ENCODE measurements at places on chromosomes 11 and 22.

GRCh38 chr22:42202669-42203068, 67.8 kb downstream of the TCF20 start:
- H3K4me1 ChIP-seq = no peaks in the 10 kb centered on the region
- no peaks in the 10 kb centered on the region for H3K27me3 ChIP-seq
- H3K27ac ChIP-seq = no peak overlapping the region
- DNase-seq = no peak
- no peaks in the 10 kb centered on the region for H3K36me3 ChIP-seq

DNA sequence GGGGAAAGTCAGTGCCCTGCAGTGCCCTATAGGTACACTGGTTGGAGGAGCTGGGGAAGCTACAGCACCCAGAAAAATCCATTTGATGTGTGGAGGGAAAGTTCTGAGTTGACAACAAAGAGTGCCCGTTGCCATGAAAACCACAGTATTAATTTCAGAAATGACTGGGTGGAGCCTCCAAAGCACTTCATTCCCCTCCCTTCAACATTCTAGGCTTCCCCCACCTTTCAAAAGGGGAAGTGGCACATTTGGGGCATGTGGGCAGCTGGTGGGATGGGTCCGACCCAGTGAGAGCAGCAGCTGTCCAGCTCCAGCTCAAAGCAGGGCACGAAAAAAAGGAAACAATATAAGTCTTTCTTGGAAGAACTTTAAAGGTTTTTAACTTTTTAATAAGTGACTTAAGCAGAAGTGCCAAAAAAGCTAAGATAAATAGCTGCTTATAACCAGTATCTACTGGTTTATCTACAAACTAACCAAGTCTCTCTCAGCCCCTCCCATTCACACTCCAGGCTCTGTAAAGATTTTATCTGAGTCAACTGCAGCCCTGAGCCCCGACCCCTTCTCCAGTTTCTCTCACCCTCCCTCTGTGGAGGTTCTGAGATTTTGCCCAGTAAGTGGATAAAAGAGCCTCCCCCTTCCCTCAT, 9.0 kb upstream of the AHNAK start:
- peaks cover 41% of the 10 kb centered on the region for H3K4me1 ChIP-seq
- no peak for DNase-seq
- no peaks in the 10 kb centered on the region for H3K27me3 ChIP-seq
- peaks cover 14% of the 10 kb centered on the region for H3K36me3 ChIP-seq
- H3K27ac ChIP-seq = 0 out of 2 replicates have a peak overlapping the region, but pooled peaks have one; percentile 67

- no peak for DNase-seq
- no peaks in the 10 kb centered on the region for H3K36me3 ChIP-seq
- H3K27ac ChIP-seq = no peak overlapping the region
- H3K4me3 ChIP-seq = no peak overlapping the region
Measured at GRCh38 chr11:35253237-35253636, 114.3 kb downstream of the CD44 start.

GRCh38 chr22:47804281-47804680, 1041.8 kb downstream of the TBC1D22A start:
- H3K4me1 ChIP-seq = no peaks in the 10 kb centered on the region
- H3K4me3 ChIP-seq = no peak overlapping the region
- no peak for DNase-seq
- H3K27ac ChIP-seq = no peak overlapping the region

- no peaks in the 10 kb centered on the region for H3K36me3 ChIP-seq
- no peak overlapping the region for H3K4me3 ChIP-seq
- DNase-seq = no peak
- no peaks in the 10 kb centered on the region for H3K4me1 ChIP-seq
- no peak overlapping the region for H3K27ac ChIP-seq
- no peaks in the 10 kb centered on the region for H3K27me3 ChIP-seq
Measured at GRCh38 chr11:35082321-35083180, 56.4 kb upstream of the CD44 start.

- no peak for DNase-seq
- peaks cover 71% of the 10 kb centered on the region for H3K36me3 ChIP-seq
- H3K27me3 ChIP-seq = no peaks in the 10 kb centered on the region
- no peak overlapping the region for H3K27ac ChIP-seq
Measured at GRCh38 chr11:68173926-68174325, 39.2 kb downstream of the KMT5B start.

GRCh38 chr11:113971506-113972195, 3.3 kb upstream of the HTR3A start:
- H3K36me3 ChIP-seq = no peaks in the 10 kb centered on the region
- no peak overlapping the region for H3K4me3 ChIP-seq
- H3K27ac ChIP-seq = no peak overlapping the region
- H3K27me3 ChIP-seq = peaks cover 3% of the 10 kb centered on the region

DNA sequence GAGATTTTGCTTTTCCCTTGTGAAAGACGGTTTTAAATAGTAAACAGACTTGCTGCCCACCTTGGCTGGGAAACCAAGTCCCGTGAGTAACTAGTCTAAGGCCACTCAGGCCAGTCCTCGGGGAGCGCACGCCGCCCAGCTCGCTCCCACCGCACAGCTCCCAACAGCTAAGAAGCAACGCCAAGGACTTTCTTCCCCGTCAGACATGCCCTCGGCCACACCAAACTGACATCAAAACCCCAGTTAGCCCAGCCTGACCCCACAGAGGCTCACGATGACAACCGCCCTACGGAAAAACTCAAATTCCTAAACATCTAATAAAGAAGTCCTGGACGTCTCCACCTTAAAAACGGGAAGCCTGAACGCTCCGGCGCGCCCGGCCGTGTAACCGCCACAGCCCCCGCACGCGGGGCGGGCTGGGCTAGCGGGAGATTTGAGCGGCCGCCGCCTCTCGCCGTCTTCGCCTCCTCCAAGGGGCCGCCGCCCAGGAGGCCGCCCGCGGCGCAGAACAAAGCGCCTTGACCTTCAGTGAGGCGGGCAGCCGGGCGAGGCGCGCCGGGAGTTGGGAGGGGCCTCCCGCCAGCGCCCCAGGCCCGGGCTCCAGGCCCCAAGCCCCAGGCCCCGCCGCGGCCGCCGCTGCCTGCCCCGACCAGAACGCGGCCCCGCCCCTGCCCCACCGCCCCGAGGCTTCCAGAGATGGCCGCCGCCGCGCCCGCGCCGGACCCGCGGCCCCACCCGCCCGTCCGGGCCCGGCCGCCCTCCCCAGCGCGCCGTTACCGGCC, 486 bp downstream of the NAP1L4 start:
- H3K27ac ChIP-seq = peak overlapping the region; percentile 90
- H3K27me3 ChIP-seq = no peaks in the 10 kb centered on the region
- H3K36me3 ChIP-seq = no peaks in the 10 kb centered on the region
- H3K4me1 ChIP-seq = peaks cover 18% of the 10 kb centered on the region
- peak overlapping the region; percentile 76 for H3K4me3 ChIP-seq

Measured in H1 (cell line).